ENCODE measurements at places on chromosomes 1 and 21.

DNA sequence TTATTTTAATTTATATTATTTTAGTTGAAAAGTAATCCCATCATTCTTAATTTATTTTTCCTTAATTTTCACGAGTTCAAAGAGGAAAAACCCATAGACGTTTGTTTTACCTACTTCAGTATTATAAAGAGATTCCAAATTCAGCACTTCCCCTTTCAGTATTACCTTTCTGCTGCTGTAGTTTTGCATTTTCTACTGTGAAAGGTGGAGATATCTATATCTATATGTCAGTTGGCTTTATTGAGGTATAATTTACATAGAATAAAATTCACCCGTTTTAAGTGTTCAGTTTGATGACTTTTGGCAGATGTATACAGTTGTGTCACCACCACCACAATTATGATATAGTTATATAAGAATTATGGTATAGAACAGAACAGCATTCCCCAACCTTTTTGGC lies 33.0 kb downstream of the MAST2 start:
- no peaks in the 10 kb centered on the region for H3K4me1 ChIP-seq
- no peak overlapping the region for H3K4me3 ChIP-seq
- no peak overlapping the region for H3K27ac ChIP-seq
- no peaks in the 10 kb centered on the region for H3K27me3 ChIP-seq

- no peak overlapping the region for H3K4me3 ChIP-seq
- H3K27ac ChIP-seq: no peak overlapping the region
- DNase-seq: no peak
- no peaks in the 10 kb centered on the region for H3K4me1 ChIP-seq
- H3K36me3 ChIP-seq: no peaks in the 10 kb centered on the region
These were observed 33.5 kb upstream of the CRB1 start for GRCh38 chr1:197234581-197234980.

- no peak overlapping the region for H3K4me3 ChIP-seq
- no peaks in the 10 kb centered on the region for H3K27me3 ChIP-seq
- H3K36me3 ChIP-seq: no peaks in the 10 kb centered on the region
These were observed 111.6 kb upstream of the ERRFI1 start for GRCh38 chr1:8137481-8138244.

- H3K27me3 ChIP-seq: no peaks in the 10 kb centered on the region
- DNase-seq: no peak
- peaks cover 17% of the 10 kb centered on the region for H3K4me1 ChIP-seq
- H3K4me3 ChIP-seq: no peak overlapping the region
These were observed 118.3 kb downstream of the DHRS3 start for GRCh38 chr1:12499539-12500240.

GRCh38 chr1:67350783-67351182 lies 43.1 kb downstream of the IL12RB2 start:
- no peak overlapping the region for H3K27ac ChIP-seq
- no peak for DNase-seq
- no peaks in the 10 kb centered on the region for H3K4me1 ChIP-seq

DNA sequence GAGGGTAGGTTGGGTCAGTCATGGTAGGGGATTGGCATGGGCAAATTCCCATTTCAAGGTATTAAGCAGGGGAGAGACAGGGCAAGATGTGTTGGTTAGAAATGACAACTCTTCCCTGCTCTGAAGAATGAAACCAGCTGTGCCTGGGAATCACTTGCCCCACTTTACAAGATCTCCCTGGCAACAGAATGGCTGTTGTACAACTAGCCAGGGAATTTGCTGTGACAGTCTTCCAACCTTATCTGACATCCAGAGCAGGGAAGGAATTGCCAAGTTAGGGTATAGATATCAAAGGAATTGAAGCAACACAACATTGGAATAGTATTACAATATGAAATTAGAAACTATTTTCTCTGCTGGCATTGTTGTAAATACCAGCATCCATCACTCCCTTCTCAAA lies 154.7 kb downstream of the CACNA1E start:
- no peak overlapping the region for H3K27ac ChIP-seq
- H3K36me3 ChIP-seq: no peaks in the 10 kb centered on the region
- no peak overlapping the region for H3K4me3 ChIP-seq
- H3K4me1 ChIP-seq: no peaks in the 10 kb centered on the region

- H3K36me3 ChIP-seq: peaks cover 95% of the 10 kb centered on the region
- H3K4me3 ChIP-seq: no peak overlapping the region
- no peaks in the 10 kb centered on the region for H3K27me3 ChIP-seq
- DNase-seq: no peak
These were observed 17.2 kb downstream of the DNAJC16 start for GRCh38 chr1:15543589-15544568.

Data from tibial nerve (tissue), 4 donors.